ENCODE measurements at places on chromosomes 3 and 15.
A peak's percentile ranks its signal among the peaks of the same experiment; 100 is the strongest.

DNA sequence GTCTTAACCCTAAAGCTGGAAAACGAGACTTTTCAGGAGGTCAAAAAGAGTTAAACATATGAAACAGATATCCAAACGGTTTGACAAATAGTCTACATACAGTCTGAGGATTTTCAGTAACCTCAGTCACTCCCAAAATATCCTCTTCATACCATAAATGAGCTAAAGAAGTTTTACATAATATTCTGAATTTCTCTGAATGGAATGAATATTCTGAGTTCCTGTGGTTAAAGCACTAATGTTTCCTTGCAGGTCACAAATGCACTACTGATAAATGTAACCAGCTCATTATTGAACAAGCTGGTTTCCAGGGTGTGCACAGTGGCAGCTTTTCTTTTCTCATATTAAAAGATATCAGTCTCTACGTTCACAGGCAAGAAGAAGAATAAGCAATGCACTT is 137.4 kb upstream of the POU1F1 start:
- DNase-seq: no peak

DNA sequence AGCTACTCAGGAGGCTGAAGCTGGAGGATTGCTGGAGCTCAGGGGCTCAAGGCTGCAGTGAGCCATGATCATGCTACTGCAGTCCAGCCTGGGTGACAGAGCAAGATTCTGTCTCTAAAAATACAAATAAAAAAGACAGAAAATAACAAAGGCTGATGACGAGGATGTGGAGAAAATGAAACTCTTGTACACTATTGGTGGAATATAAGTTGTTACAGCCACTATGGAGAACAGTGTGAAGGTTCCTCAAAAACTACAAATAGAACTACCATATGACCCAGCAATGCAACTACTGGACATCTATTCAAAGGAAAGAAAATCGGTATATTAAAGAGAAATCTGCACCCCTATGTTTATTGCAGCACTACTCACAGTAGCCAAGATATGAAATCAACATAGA is 526.7 kb upstream of the NAALADL2 start:
- DNase-seq: no peak

DNA sequence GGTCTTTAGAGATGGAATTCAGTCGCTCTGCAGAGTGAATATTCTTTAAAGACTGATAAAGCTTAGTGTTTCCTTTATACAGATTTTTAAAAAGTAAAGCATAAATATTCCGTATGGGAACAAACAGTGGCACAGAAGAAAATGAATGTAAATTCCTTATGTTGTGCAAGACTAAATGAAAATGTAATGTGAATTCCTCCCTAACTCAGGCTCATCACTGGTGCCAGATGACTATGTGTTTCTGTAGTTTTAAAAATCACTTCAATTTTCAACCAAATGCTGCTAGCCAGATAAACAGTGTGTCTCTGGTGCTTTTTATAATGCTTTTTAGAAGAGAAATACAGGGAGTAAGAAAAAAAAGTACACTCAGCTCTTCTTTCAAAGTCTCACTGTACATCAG is 154.8 kb upstream of the SNTN start:
- no peak for DNase-seq

DNA sequence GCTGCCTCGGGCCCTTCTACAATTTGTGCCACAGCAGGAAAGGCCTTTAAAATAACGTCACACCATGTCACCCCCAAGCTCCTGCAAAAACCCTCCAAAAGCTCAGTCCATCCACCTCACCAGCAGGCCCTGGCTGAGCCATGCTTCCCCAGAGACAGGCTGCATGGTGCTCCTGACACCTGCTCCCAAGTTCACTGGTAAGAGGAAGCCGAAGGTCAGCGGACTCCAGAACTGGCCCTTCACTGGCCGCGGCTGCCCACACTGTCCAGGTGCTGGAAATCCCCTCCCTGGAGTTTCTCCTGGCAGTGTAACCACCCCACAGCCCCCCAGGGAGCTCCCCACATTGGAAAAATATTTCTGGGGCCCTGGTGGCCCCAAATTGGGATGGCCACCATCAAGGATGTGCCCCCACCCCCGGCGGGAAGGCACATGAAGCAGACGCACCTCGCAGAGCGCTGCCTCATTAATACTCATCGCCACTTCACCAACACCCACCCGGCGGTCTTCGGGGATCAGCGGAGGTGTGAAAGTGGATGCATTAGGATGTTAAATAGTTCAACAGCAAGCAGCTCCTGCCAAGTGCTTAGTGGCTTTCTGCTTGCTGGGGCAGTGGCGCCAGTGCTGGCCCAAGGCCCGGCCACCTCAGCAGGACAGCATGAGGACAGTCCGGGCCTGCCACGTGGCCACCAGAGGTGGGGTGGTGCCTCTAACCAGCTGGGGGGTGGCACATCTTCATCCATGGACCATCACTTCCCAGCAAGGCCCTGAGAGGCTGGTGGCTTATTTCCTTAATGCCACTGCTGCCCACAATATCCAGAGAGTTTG is 146.1 kb upstream of the IQSEC1 start:
- DNase-seq: no peak

GRCh38 chr15:100016632-100017031 is 283.4 kb upstream of the LYSMD4 start:
- no peak for DNase-seq

DNA sequence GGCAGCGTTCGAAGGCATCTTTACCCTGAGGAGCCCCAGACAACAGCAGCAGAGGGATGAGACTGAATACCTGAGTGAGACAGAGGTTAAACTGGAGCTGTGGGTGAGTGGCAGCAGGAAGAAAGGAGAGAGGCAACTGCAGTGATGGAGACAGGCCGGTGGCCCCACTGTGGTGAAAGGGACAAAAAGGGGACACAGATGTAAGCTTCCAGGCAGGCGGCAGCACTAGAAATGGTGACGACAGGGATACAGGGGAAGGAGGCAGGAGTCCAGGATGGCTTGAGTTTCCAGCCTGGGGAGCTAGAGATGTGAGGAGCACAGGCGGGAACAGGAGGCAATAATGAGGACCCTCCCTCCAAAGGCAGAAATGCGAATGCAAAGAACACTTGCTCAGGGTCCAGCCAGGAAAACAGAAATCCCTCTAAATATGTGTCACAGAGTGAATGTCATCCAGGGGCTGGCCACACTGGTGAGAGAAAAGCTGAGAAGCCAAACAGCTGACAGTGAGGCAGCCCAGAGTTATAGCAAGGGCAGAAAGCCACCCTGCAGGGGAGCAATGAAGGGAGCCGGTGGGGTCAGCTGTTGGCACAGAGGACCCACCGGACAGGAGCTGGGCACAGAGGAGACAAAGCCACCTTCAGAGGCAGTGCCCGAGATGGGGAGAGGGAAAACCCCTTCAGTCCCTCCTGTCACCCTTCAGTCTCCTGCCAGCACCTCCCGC is 70.1 kb downstream of the TBC1D2B start:
- DNase-seq: no peak

GRCh38 chr3:15041950-15042349 is 23.2 kb downstream of the MRPS25 start:
- no peak for DNase-seq

DNA sequence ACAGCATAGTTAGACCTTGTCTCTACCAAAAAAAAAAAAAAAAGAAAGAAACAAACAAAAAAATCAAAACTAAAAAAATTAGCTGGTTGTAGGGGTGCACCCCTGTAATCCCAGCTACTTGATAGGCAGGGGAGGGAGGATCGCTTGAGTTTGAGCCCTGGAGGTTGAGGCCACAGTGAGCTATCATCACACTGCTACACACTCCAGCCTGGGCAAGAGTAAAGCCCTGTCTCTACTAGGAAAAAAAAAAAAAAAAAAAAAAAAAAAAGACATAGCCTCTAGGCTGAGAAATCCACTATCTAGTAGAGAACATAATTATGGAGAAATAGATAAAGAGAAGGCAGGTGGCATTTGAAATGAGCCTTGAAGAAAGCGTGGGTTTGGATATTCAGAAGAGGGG is 2.2 kb upstream of the CHRNA5 start:
- no peak for DNase-seq

DNA sequence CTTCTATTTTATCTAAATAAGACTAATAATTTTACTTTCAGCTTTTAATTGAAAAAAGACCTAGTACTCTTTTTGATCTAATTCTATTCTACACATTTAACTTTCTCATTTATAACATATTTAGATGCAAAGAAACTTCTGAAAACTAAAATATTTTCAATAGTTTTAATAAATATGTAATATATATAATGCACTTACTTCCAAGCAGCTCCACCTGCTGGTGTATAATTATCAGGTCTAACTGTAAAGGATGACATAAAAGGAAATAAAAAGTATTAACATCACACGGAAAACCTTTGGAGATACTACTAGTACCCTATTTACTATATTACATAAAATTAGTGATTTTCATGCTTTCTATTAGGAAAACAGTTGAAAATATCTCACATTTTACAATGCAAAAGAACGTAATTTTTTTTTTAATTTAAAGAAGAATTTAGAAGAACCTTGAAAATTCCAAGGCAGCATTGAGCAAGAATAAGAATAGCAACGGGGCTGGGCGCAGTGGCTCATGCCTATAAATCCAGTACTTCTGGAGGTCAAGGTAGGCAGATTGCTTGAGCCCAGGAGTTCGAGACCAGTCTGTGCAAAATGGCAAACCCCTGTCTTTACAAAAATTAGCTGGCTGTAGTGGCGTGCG is 10.2 kb downstream of the PLSCR5 start:
- DNase-seq: no peak

- DNase-seq: no peak
These were observed 198.3 kb downstream of the ADAMTS9 start for GRCh38 chr3:64489361-64490044.

DNA sequence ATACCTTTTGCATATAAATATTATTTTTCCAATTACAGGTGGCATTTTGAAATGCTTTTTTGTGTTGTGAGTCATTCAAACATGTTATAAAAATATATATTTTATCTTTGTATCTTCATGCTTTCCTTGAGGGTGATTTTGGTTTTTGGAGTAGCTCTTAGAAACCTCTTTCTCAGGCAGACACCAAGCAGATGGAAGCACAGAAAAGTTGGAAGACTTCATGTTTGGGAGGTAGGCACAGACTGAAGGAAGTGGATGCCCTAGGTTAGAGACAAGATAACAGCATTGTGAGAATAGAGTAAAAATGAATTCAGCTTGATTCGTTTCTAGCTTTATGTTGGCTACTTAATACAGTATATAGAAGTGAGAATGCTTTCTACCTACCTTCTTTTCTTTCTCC is 338.3 kb downstream of the NLGN1 start:
- no peak for DNase-seq

GRCh38 chr15:69755551-69756310 is 303.1 kb downstream of the RPLP1 start:
- DNase-seq: peak; percentile 54

- no peak for DNase-seq
These were observed 21.1 kb downstream of the ATRIP start for GRCh38 chr3:48467473-48468267.

DNA sequence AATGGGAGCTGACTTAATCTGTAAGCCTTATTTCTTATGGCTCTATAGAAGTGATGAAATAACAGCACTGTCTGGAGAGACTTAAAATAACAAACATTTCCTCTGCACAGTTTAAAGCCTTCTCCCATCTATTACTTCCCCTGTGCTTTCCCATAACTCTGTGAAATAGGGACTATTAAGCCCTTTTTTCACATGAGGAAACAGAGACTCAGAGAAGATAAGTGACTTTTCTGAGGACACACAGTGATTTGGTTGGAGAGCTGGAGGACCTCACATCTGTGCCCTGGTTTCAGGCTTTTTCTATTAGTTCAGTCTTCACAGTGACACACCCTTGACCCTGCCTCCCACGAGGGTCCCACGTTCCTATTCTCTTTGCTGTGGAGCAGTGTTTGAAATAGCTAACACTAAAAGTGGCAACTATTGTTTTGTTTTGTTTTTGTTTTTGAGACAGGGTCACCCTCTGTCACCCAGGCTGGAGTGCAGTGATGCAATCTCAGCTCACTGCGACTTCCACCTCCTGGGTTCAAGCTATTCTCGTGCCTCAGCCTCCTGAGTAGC is 82.9 kb downstream of the ST6GAL1 start:
- DNase-seq: no peak

- DNase-seq: no peak
These were observed 282.5 kb upstream of the TLE3 start for GRCh38 chr15:70379938-70380883.

DNA sequence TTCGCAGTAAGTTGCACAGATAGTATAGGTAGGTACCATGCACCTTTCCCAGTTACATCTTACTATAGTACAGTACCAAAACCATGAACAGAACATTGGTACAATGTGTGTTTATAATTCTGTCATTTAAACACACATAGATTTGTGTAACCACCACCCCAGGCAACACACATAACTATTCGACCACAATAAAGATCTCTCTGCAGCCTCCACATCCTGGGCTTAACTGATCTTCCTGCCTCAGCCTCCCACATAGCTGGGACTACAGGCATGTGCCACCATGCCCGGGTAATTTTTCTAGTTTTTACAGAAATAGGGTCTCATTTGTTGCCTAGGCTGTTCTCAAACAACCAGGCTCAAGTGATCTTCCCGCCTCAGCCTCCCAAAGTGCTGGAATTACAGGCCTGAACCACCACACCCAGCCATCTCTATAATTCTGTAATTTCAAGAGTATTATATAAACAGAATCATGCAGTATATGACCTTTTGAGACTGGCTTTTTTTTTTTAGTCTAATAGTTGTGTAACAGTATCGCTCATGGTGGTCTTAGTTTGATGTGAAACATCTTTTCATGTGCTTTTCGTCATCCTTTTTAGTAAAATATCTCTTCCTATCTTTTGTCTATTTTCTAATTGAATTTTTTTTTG is 13.3 kb upstream of the TMF1 start:
- DNase-seq: no peak

DNA sequence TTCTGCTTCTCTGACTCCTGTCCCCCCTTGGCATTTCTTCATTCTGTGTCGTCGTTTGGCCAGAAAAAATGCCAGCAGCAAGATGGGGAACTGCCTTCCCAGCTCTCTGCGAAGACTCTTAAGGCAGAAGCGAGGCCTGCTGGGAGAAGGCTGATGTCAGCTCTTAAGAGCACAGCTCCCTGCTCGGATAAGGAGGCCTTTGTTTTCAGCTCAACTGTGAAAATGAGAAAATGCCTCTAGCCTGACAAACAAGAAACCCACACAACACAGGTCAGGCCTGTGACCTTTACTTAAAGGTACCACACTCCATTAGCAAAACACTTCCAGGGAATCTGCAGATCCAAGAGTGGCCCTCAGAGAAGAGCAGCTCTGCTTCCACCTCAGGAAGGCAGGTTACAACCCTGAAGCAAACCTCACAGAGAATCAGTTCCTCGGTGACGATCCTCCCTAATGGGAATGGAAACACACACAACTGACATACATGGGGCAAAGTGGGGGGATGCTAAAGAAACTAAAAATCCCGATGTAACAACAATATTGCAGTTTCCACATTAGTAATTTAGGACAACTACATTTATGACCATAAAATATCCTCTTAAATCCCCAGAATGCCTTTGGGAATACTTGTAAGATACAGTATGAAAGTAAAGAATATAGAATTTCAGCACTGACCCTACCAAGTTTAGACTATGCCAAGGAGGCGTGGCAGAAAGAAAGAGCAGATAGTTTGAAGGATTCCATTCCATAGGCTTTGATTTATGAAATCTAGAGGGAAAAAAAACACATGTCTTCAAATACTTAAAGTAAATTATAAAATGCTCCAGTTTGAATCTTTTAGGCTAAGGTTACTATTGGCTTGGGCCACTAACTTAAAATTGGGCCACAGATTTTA is 52.1 kb downstream of the VGLL4 start:
- no peak for DNase-seq
